ENCODE measurements at places on chromosomes 2 and 18.

DNA sequence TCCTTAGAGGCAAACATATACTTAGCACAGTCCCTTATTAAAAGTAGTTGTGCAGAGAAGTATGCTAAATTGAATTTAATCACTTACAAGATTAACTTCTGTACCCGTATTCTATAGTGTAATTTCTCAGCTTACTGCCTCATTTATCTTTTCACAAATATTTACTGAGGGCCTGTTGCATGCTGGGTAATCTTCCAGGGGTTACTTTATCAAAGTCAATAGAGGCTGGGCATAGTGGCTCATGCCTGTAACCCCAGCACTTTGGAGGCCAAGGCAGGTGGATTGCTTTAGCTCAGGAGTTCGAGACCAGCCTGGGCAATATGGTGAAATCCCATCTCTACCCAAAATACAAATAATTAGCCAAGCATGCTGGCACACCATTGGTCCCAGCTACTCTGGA lies 111.7 kb upstream of the RAB27B start:
- ATAC-seq, result no peak

DNA sequence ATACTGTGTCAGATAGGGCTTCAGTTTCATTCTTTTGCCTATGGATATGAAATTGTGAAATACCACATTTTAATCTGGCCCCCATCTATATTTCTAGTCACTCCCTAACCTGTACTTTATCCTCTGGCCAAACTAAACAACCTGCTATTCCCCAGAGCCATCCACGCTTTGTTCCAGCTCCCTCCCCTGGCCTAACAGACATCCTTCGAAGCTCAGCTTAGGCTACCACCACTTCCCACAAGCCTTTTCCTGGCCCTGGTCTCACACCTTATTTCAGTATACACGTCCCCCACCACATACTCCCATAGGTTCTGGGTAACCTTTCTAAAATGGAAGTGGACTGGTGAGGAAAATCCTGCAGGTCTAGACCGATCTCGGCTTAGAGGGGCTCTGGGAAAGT lies 55.4 kb downstream of the MAP4K3 start:
- no peak for ATAC-seq

GRCh38 chr2:46887028-46887885 lies 28.3 kb downstream of the MCFD2 start:
- no peak for ATAC-seq

DNA sequence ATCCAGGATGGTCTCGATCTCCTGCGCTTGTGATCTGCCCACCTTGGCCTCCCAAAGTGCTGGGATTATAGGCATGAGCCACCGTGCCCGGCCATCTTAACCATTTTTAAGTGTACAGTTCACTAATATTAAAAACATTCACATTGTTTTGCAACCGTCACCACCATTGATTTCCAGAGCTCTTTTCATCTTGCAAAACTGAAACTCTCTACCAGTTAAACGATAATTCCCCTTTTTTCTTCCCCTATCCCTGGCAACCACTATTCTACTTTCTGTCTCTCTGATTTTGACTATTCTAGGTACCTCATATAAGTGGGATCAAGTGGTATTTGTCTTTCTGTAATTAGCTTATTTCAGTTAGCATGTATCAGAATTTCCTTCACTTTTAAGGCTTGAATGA lies 16.8 kb upstream of the NEUROD1 start:
- no peak for ATAC-seq

DNA sequence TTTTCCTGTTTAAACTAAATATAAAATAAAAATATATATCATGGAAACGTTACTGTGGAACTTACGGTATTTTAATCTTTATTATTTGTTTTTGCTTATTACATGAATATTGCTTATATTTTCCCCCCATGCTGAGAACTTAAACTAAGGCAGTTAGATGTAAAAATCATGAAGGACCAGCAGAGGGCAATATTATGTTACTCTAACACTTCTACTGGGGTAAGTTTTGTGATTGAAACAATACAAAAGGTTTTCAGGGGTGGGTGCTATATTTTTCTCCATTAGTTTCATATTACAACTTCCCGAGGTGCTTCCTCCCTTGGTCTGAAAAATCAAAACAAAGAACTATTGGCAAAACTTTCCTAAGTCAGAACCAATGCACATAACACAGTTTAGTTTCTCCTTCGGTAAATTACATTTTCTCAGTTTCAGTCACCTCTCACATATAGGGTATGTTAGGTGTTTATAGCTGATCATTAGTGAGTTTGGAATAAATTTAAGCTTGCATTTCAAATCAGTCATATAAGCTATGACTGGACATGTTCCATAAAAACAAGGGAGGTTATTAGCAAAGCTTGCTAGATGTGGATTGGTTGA lies 54.8 kb downstream of the ZNF407 start:
- ATAC-seq, result no peak

Data from stimulated activated memory B cell treated with anti-CD40 and anti-IgM and Interleukin-4, amounts not matched to agents 10 μg/mL and 1 μg/mL and 100 μg/mL, for 72 hours (primary cell).